ENCODE measurements at places on chromosomes 6 and 20.
A peak's percentile ranks its signal among the peaks of the same experiment; 100 is the strongest.

GRCh38 chr6:45652416-45652815 lies 274.7 kb upstream of the SUPT3H start:
- DNase-seq = no peak

DNA sequence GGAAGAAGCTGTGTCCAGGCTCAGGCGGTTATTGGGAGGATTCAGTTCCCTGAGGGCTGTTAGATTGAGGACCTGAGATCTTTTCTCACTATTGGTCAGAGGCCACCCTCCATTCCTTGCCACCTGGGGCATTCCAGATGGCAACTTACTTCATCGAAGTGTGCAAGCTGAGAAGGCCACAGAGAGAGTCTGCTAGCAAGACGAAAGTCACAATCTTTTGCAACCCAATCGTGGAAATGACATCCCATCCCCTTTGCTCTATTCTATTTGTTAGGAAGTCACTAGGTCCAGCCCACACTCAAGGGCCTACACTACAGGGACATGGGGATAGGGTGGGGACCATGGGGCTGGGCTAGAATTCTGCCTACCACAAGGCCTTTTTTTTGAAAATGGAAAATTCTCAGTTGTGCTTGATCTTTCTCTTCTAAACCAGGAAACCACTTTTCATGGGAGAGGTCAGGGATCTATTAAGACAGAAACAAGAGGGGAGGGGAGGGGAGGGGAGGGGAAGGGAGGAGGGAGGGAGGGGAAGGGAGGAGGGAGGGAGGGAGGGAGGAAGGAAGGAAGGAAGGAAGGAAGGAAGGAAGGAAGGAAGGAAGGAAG lies 217.2 kb downstream of the BCAS1 start:
- no peak for DNase-seq

DNA sequence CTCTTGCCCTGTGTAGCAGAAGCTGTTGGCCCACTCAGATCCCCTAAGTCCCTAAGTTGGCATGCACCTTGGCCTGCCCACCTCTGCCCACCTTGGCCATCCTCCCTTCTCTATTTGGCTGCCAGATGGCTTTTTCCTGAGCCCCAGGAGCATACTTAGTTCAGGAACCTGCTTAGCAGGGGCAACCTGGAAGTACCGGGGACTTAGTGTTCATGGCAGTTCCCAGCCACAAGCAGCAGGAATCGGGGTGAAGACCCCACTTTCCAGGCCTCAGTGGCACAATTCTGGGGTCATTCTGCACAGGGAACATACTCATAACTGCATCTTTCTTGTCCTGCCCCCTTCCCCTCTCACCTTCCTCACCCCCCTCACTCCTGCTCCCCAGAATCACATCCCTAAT lies 158.0 kb upstream of the PMEPA1 start:
- no peak for DNase-seq

DNA sequence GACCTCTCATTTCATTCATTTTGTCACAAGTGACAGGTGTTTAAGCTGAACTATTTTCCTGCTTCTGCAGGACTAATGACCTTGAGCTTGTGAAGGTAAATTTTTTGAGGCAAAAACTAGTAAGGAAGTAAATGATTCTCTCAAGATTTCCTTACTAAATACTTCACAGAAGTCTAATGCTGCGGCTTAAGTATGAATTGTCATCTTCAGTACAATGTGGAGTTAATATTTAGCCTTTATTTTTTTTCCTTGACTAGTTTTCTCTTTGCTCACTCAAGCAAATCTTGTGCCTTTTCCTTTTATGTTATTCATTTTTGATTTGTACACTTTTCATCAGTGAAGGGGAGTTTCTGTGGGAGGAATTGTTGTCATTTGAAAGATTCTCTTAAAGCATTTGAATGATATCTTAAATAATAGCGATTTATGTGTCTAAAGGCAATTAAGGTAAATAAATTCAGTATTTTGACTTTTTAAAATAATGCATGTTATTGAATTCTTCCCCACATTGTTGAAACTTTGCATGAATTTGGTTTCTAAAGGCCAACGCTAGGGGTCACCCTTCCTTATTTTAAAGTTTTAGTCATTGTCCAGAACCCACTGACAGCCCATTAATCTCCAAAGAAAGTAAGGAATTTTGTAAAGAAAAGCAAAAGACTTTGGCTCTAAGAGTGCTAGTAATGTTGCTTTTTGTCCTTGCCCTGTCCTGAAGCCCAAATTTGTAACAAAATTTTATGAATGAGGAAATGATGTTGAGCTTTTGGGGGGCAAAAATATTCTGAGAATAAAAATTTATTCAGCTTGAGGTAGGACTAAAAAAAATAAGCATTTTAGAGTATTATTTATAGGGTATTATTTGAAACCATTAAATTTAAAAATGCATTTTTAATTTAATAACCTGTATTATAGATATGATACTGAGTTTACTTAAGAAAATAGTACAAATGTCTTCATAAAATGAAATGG lies 157.4 kb upstream of the LAMA2 start:
- DNase-seq = no peak

- DNase-seq = no peak
These were observed 613.8 kb downstream of the TFAP2B start for GRCh38 chr6:51432481-51432880.

- DNase-seq = no peak
These were observed 59.9 kb upstream of the GNRH2 start for GRCh38 chr20:2983508-2983907.

DNA sequence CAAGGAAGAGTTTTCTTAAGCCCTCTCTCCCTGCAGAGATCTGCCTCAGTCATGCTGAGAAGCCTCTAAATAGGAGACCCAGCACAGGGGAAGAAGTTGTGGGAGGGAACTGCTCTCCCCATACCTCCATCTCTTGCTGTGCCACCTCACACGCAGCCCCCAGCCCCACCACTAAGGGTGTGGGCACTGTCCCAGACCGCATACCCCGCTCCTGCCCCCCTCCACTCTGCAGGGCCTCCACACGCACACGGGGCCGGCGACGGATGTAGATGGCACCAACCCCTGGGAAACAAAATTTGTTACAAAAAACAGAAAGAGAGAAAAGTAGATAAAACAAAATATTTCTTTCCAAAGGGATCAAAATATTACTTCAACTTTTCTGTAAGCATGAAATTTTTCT lies 10.2 kb upstream of the CPNE1 start:
- no peak for DNase-seq

DNA sequence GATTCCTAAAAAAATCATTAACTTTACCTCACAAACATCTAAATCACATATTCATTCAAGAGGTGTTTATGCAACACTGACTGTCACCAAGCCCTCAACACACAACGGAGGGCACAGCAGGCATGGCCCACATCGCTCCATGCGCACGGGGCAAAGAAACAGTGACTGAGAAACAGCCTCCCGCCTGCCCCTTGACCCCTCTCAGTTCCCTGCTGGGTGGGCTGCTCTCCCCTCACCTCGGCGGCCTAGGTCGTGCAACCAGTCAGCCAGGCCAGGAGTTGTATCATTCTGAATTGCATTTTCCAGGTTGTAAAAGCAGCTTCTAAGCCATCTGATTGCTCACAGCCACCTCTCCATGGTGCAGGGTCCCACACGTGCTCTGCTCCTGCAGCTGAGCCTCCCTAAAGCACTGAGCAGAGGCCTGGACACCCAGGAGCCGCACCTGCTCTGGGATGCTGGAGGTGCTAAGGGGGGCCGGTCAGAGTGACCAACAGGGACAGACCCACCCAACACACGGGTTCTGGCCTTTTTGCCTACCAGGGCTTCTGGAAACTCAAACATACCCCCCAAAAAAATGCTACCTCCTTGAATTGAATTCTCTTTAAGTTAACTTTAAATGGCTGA lies 37.9 kb downstream of the TAF4 start:
- DNase-seq = no peak

- DNase-seq = peak; percentile 69
These were observed 42.3 kb downstream of the HIVEP2 start for GRCh38 chr6:142902636-142903053.

- DNase-seq = no peak
These were observed 218.5 kb downstream of the SIM1 start for GRCh38 chr6:100246206-100246605.

GRCh38 chr6:130524552-130524951 lies 158.7 kb downstream of the TMEM200A start:
- no peak for DNase-seq

GRCh38 chr6:28683945-28684538 lies 158.4 kb downstream of the GPX5 start:
- DNase-seq = no peak

DNA sequence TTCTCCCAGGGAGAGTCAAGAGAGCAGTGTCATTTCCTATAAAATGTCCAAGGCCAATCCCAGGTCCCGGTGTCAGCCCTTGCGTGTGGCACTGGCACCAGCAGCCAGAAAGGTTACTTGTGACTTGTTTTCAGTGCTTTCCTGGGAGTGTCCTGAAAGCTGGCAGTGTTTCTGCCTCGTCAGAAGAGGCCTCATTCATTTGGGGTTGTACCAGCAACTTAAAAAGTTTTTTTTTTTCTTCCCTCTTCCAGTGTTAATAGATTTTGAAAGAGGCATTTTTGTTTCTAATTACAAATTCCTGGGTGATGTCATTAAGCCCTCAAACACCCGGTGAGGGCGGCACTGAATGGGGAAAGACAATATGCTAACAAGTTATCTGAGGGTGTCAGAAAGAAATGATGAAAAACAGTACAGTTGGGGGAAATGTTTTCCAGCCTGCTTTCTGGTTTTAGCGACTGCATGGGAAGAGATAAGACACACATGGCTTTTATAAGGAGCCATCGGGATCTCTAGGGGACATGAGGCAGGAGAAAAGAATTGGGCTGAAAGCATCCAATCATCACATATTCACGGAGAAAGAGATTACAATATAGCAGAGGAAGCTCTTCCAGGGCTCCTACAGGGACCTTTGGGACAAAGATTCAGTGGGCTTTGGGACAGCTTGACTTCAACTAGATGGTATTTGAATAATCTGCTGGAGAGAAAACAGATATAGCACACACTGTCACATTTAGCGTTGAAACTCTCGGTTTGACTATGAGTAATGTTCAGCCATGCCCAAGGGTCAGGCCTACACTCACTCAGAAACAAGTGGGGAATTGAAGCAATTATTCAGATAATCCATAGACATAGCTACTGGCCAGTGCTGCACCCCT lies 153.0 kb downstream of the BCAS1 start:
- no peak for DNase-seq

- no peak for DNase-seq
These were observed 38.0 kb downstream of the BMP6 start for GRCh38 chr6:7763881-7764280.

GRCh38 chr20:53223626-53224172 lies 251.5 kb downstream of the TSHZ2 start:
- DNase-seq = no peak

- DNase-seq = no peak
These were observed 11.1 kb upstream of the EYA4 start for GRCh38 chr6:133230052-133230451.

DNA sequence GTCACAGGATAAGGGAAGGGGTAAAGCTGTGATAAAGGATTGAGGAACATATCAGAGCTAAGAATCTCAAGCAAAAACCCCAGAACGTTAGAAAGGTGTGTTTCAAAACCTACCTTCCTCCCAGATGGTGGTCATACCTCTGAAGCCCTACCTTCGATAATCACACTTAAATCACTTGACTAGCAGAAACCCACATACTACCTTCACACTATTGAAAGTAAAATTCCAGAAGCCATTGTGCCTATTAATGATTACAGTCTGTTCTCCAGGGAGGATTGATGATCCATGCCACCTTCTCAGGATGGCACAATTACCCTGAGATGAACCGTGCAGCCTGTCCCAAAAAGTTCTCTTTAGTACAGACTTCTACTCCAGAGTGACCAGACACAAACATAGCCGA lies 72.3 kb upstream of the SOX4 start:
- DNase-seq = no peak

GRCh38 chr20:23508449-23509229 lies 17.7 kb downstream of the CST8 start:
- DNase-seq = no peak

- no peak for DNase-seq
These were observed 255.8 kb downstream of the TMEM242 start for GRCh38 chr6:157067507-157067906.

GRCh38 chr6:45696738-45697137 lies 318.9 kb downstream of the CLIC5 start:
- no peak for DNase-seq

- DNase-seq = no peak
These were observed 899.4 kb upstream of the FLRT3 start for GRCh38 chr20:15236812-15237211.

DNA sequence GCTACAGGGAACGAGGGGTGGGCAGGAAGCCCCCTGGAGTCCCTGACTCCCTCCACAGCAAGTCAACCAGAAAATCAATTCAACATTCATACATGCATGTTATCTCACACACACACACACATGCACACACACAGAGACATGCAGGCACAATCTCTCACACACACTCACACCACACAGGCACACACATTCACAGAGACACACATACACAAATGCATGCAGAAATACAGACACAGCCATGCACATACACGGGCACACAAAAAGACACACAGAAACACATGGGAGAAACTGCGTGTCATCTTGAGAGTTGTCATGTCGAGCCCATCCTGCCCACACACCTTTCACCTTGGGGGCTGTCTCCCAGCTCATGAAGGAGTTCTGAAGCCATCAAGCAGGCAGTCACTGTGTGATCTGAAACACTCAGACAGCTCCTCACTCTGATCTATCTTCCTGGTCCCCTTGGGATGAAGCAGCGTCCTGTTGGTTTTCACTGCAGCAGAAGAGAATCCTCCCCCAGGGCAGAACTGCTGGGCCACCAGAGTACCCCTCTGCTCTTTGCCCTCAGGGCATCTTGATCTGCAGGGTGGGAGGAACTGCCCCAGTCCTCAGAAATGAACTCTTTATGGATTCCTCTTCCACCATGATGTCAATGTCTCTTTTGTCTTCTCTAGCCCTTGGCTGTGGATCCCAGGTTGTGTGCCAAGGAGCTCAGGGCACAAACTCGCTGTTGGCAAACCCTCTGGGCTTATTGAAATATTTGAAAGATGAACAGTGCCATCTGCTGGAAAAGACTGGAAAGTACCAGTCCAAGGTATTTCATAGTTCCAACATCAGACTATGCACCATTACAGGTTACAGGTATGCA lies 8.8 kb downstream of the RAET1L start:
- peak; percentile 18 for DNase-seq

DNA sequence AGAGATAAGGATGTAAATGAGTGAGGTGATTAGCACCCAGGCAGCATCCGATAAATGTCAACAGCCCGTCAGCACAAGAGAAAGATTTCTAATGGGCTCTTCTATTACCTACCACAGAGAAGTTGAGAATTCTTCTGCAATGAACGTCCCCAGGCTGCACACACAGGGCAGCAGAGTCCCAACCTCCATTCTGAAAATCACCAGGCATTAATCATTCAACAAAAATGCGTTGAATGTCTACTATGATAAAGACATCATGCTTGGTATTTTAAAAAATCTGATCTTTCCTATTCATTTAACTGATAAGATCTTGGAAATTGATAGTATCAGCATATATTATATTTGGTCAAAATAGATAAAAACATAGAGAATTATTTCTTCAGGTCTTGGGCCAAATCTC lies 59.5 kb upstream of the VGLL2 start:
- DNase-seq = no peak

All from activated effector memory CD4-positive, alpha-beta T cell treated with Interleukin-2 at 50 U/mL for 16 hours (primary cell).